ENCODE measurements at places on chromosomes 6 and 20.

DNA sequence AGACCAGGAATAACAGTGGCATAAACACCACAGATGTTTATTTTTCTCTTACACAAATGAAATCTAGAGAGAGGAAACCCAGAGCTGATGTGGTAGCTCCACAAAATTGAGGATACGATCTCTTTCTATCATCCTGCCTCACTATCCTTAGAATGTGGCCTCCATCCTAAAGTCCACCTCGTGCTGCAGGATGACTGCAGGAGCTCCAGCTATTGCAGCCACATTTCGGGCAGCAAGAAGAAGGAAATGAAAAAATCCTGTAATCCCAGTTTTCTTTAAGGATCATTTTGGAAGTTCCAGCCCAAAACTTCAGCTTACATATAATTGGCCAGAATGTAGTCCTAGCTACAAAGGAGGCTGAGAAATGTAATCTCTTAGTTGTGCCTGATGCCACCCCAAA, 41.2 kb upstream of the ARFGEF2 start:
- no peak for DNase-seq

DNA sequence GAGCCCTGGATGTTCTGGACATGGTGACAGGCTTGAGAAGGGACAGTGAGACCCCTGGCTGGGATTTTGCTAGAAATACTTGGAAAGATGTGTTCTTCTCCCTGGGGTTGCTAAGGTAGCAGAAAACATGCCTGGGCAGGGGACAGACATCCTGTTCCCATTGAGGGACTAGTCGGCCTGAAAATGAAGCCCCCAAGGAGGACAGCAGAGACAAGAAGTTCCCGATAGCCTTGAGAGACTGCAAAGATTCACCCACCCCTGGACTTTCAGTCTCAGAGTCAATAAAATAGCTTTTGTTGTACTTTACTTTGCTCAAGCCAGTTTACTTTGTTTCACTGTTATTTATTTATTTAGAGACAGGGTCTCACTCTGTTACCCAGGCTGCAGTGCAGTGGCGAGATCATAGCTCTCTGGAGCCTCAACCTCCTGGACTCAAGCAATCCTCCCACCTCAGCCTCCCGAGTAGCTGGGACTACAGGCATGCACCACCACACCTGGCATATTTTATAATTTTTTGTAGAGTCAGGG, 28.4 kb downstream of the ATP9A start:
- no peak for DNase-seq

DNA sequence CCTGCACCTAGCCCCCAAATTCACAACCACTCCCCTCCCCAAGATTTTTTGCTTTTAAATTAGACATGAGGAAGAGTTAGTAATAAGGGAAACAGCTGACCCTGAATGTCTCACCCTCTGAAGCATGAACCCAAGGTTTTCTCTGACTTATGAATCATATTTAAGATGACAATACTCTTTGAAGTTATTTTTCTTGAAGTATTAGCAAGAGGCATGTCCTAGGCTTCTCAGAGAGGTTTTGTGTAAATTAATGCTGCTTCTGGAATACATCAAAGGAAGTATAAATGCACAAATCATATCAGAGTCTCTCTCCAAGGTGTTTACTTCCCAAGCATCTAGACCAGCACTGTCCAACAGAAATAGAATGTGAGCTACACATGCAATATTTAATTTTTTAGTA, 408.1 kb upstream of the MARCKS start:
- DNase-seq: no peak

DNA sequence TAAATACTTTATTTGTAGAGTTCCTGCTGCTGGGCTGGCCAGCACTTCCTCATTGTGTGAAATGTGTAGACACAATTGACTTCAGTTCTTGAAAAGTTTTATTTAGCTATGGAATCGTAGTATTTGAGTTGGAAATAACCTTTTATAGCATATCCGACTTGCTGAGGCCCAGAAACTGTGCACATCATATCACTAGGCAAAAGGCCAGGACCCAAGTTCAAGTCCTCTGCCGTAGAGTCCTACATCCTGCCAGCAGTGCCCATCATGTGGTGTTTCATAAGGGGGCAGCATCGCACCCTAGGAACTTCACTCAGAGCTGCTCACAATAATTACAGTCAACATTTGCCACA, 207.7 kb upstream of the SNX9 start:
- DNase-seq: no peak

GRCh38 chr6:13405961-13406477, 77.7 kb upstream of the TBC1D7 start:
- DNase-seq: no peak

DNA sequence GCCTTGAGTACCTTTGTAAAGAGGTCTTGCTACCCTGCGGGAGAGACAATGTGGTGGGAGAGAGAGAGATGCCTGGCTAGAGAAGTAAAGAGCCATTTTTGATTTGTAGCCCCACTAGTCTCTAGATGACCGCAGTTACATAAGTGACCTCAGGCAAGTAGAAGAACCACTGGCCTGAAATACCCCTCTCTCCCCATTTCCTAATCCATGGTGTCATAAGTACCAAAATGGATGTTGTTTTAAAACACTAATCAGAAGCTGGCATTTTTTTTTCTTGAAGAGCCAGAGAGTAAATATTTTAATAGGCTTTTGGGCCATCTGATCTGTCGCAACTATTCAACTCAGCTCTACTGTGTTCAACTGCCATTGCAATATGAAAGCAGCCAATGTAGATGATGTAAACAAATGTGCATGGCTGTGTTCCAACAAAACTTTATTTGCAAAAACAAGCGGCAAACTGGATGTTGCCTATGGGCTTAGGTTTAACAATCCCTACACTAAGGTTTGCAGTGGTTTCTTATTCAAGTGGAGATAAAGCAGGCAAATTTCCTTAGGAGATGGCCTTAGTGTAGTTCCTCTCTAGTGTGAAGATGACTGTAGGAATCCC, 36.5 kb downstream of the RARS2 start:
- no peak for DNase-seq

DNA sequence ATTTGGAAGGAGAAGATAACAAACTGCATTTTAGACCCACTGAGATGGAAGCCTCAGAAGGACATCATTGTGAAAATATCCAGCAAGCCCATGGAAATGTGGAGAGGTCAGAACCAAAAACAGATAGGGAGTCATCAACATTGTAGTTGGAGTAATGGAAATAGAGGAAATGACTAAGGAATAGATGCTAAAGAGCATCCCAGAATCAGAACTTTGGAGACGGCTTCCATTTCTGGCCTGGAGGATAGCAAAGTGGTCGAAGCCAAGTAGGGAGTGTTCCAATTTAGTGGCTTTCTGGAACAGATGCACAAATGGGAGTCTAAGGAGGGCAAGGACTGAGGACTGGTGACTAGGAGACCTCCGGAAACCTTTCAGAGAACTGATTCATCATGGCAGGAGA, 3.6 kb downstream of the BEND6 start:
- no peak for DNase-seq

GRCh38 chr6:143111443-143111842, 50.8 kb downstream of the AIG1 start:
- no peak for DNase-seq

- DNase-seq: no peak
These were observed 6.5 kb upstream of the SLC24A3 start for GRCh38 chr20:19205981-19206396.

GRCh38 chr6:47810885-47811284, 29.1 kb downstream of the OPN5 start:
- DNase-seq: no peak

DNA sequence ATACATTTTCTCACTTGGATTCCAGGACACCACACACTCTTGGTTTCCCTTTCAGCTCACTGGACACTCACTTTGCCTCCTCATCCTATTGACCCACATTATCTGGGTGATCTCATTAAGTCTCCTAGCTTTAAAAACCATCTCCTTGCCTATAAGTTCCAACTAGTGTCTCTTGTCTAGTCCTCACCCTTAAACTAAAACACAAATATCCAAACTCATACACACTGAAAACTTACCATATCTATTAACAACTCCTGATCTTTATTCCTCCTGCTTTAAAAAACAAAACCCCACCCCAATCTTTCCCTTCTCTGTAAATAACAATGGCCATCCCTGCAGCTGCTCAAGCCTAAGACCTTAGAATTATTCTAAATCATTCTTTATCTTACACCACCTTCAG, 3.5 kb upstream of the SMIM28 start:
- no peak for DNase-seq

DNA sequence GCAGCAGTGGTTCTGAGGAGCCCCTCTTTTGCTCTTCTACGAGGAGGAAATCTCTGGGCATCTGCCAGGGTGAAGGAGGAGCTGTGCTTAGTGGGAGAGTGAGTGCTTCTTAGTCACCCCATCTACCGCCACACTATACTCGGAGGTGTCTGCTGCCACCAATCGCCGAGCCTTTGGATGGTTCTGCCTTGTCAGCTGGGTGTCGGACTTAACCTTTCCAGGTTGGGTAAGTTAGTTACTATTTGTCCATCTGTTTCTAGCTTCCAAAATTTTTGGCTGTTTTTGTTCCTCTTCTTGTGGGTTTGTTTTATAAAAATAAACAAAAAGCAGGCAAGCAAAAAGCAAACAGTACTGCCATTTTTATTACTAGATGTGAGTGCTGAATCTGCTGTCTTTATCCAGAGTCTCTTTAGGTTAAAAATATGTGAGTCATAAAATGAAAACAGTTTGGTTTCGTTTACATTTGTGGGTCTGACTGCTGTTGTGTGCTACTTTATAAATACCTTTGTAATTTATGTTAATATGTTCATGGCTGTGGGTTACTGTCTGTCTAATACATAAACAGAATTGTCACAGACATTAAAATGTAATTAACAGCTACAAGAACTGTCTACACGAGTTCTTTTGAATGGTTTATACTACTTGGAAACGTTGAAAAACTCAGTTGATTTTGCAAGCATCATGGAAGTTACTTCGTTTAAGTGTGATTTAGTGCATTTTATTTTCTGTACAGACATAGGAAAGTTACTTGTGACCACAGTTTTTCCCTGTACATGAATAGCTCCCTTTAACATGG, 89.2 kb downstream of the ARID1B start:
- no peak for DNase-seq

GRCh38 chr20:23179766-23180403, 93.8 kb upstream of the CD93 start:
- no peak for DNase-seq

GRCh38 chr20:24957326-24958016, 8.4 kb downstream of the CST7 start:
- DNase-seq: no peak

DNA sequence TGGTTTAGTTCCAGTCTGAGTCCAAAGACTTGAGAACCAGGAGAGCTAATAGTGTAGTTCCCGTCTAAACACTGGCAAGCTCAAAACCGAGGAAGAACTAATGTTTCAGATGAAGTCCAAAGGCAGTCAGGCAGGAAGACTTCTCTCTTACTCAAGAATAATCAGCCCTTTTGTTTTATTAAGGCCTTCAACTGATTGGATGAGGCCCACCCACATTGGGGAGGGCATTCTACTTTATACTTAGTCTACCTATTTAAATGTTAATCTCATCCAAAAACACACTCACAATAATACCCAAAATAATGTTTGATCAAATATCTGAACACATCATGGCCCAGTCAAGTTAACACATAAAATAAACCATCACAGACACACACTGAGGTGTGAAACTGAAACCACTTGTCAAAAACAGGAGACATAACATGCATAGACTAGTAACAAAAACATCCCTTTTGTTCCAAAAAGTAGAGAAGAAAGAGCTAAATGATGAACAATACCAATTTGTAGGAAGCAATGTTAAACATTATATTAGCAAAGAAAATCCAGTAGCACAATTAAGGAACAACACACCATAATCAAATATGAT, 50.2 kb upstream of the SENP6 start:
- no peak for DNase-seq

- DNase-seq: no peak
These were observed 223.0 kb downstream of the NKAIN2 start for GRCh38 chr6:124026694-124027093.

- no peak for DNase-seq
These were observed 226.2 kb upstream of the MARCKS start for GRCh38 chr6:113630738-113631535.

GRCh38 chr20:49906101-49906604, 9.2 kb downstream of the SPATA2 start:
- DNase-seq: no peak

DNA sequence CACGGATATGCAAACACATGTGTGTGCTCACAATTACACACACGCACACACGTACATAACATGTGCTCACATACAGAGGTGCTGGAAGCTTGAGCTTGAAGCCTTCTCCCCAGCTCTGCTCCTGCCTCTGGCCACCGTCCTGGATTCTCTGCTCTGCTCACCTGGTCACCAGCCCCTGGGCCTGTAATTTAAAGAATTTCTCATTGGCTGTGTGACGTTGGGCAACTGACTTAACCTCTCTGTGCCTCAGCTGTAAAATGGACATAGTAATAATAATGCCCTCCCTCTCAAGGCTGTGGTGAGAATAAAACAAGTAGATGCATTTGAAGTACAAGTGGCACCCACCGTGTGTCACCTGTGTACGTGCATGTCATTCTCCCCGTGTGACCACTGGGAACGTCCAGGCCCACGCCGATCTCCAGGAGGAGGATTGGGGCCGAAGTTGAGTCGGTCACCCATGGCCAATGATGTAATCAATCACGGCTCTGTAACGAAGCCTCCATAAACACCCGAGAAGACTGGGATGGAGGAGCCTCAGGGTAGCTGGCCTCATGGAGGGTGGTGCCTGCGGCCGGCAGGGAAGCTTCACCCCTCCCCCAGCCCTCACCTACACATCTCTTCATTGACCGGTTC, 160.9 kb upstream of the AFDN start:
- DNase-seq: no peak
